ENCODE measurements at places on chromosomes 7 and 10.

- DNase-seq: peak; percentile 70
Measured at GRCh38 chr10:78972947-78973900, 95.5 kb upstream of the ZMIZ1 start.

GRCh38 chr10:100223879-100224278 lies 5.5 kb downstream of the CHUK start:
- no peak for DNase-seq

DNA sequence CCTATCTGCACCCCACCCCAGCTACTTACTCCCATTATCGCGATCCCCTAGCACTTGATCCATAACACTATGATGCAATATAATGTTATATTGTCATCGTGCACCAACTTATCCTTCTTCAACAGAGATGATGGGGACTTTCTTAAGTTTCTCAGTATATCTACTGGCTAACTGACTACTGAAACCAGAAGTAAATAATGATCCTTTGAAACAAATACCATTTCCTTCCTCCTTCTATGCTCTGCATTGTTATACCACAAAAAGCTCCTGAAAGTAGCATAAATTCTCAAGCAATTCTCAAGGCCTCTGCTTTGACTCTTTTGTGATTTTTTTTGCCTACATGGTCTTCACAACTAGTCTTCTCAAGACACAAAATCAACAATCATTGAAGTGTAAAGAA lies 68.9 kb downstream of the HTR7 start:
- no peak for DNase-seq

GRCh38 chr10:75392271-75392670 lies 9.3 kb downstream of the ZNF503 start:
- DNase-seq: no peak

GRCh38 chr10:110568055-110568735 lies 700 bp downstream of the SMC3 start:
- DNase-seq: peak; percentile 56

- no peak for DNase-seq
Measured at GRCh38 chr10:131804551-131805295, 96.1 kb upstream of the PPP2R2D start.

GRCh38 chr10:46560381-46560780 lies 3.9 kb upstream of the GPRIN2 start:
- no peak for DNase-seq

DNA sequence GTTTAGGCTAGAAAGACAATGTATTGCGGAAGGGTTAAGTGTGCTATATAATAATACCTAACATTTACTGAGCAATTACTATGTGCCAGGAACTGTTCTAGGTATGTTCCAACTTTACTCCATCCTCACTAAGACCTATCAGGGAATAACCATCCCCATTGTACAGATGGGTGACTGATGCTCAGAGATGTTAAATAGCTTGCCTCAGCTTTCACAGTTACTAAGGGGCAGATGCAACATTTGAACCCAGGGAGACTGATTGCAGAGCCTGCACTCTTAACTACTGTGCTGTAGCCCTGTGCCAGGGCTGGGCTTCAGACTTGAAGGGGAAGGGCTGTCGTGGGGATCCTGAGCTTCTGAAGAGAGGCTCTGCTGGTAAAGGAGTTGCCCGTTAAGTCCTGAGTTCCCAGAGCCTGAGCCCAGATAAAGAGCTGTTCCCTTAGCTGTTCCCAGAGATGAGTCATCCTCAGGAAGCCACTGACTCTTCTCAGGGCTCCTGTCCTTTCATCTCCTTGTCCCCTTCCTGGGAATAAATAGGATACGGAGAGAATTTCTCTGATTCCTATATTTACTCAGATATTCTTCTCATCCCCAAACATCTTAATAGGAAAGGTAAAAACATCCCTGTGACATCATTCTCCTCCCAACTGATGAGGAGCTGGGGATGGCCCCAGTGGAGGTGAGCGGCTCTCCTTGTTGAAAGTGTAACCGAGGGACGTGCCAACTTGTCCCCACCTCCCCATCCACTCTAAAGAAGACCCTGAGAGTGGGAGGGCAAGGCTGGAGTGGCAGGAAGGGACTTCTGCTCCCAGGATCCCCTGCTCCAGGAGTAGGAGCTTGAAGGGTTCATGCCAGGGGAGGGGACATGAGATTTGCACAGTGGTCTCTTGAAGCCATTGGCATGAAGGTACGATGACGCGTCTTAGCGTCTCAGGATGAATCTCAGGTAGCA lies 28.0 kb upstream of the HABP2 start:
- DNase-seq: no peak

- DNase-seq: no peak
Measured at GRCh38 chr7:16933296-16934279, 51.8 kb upstream of the AGR3 start.

DNA sequence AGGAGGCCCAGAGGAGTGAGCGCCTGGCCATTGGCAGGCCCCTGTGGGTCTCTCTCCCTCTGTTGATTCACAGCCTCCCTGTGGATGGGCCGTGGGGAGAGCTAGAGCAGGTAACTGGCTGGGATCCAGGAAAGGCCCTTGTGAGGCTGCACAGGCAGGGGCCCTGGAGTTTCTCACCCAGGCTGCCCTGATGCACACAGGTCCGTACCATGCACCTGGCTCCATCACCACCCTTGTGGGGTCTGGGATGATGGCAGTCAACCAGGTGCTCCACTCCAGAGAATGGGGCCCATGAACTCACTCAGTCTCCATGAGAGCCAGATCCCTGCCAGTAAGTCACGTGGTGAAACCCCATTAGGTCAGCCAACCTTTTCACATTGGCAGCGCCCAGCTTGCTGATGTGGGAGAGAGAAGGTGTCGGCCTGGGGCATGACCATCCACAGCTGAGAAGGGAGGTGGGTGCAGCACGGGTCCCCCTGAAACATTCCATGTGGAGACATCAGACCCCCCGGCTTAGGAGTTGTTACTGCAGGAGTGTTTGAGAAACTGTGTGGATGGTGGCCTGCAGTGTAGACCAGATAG lies 320.8 kb downstream of the ADARB2 start:
- DNase-seq: no peak

GRCh38 chr10:122147663-122148062 lies 123.4 kb upstream of the BTBD16 start:
- DNase-seq: no peak

DNA sequence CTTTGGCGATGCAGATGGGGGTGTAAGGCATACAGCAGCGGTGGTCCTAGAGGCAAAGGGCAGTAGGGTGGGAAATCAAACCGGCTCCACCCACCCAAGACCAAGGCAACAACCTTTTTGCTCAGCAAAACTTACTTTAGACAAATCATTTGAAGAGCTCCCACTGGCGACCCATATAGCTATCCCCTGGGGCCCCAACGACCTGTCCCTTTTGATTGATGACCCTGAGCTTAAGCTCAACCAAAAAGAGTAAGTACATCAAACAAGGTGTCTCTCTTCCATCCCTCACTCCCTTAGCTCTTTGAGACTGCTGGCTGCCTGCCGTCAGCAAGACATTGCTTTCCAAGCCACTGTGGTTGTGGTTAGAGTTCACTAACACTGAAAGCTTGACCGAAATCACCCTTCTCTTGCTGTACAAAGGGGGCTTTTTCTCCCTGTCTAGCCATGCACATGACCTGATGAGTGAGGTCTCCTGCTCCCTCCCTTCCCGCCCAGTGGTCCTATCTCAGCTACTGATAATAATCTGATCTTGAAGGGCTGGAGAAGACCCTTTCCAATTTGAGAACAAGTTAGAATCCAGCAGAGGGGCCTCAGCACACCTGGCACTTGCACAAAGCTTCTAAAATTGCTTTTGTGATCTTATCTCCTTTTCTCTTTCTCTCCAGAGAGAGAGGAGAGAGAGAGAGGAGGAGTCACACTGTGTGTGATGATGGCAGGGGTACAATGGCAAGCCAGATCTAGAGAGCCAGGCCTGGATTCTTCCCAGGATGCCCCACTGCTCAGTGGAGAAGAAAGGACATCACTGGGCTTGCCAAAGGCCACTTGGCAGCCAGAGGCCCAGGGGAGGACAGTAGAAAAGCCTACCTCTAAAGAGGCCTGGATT lies 42.2 kb downstream of the XPNPEP1 start:
- DNase-seq: no peak

GRCh38 chr7:152615031-152615741 lies 60.8 kb downstream of the XRCC2 start:
- no peak for DNase-seq

GRCh38 chr7:19988860-19989259 lies 215.4 kb upstream of the TMEM196 start:
- no peak for DNase-seq

GRCh38 chr7:84372155-84372621 lies 177.6 kb upstream of the SEMA3A start:
- no peak for DNase-seq

DNA sequence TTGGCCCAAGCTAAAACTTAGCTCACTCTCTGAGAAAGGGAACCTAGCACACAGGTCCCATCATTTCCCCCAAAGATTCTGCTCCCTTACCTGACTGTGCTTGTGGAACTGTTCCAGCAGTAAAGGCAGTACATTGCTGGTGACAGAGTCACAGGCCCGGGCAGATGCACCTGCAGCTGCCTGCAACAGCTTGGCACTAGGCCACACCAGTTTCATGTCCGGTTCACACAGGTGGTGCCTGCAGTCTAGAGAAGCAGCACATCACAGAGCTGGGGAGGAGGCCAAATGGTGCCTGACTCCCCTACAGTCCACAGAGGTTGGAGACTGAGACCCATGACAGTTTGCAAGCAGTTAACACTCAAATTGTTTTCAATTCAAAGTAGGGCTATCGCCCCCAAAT lies 22.2 kb downstream of the ZDHHC16 start:
- DNase-seq: no peak

- DNase-seq: no peak
Measured at GRCh38 chr7:50155755-50156154, 62.7 kb upstream of the ZPBP start.

All from stimulated activated CD4-positive, alpha-beta T cell treated with anti-CD3 and anti-CD28 coated beads, Interleukin-4, amount 100 ng/mL, for 1 hour (primary cell).